Glutamatergic neuron (in vitro differentiated cells): ENCODE measurements at places on chromosomes 4 and X.

DNA sequence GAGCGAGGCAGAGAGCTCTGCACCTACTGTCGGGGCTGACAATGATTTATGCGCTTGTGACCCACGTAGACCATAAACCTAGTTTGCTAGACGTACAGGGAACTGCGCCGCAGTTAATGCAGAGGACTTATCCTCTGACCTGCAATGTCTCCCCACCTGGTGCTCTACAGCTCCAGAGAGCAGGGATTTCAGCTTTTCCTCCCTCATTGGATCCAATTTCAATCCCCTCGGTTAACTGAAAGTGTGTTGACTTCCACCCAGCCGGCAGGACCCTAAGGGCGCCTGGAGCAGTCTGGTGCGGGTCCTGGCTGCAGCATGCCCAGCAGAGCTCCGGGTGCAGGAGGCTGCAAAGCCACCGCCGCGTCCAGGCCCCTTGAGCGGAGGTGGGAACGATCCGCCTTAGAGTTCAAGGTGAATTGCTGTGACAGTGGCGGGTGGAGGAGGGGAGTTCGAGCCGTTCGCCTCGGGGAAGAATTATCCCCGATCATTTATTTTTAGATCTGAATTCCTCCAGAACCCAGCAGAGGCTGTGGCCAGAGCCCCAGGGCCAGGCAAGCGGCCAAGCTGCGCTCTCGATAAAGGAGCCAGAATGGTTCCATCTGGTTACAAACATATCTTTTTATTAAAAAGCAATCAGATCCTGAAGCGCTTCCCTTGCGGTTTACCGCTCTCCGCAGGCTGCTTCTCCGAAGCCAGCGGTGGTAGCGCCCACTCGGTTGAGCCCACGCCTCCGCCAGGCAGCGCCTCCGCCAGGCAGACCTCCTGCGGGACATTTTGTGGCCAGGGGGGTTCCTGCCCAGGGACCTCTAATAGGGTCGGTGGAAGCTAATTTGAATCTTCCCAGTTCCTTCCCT is 66.0 kb downstream of the FBXO8 start:
- peaks cover 19% of the 10 kb centered on the region for H3K4me1 ChIP-seq
- peak; percentile 42 for DNase-seq

DNA sequence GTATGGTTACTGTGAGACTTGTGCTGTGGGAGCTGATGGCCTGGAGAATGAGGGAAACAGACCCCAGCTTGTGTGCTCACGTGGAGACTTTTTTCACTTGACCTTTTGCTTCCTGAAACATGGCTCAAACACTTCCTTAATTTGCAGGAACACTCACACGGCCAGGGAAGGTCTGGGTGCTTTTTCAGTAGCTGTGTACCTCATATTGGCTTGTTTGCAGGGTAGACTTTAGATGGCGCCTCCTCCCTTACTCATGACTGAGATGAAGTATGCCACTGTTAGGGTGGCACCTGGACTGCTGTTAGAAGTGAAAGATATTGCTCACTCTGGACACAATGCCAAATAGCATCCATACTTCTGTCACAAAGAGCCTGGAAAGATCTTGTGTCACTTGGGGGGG is 75.7 kb upstream of the WDR1 start:
- no peaks in the 10 kb centered on the region for H3K36me3 ChIP-seq
- DNase-seq: no peak
- H3K27me3 ChIP-seq: no peaks in the 10 kb centered on the region
- no peak overlapping the region for H3K27ac ChIP-seq

GRCh38 chr4:99868126-99868596 is 26.1 kb downstream of the LAMTOR3 start:
- H3K4me3 ChIP-seq: no peak overlapping the region
- no peaks in the 10 kb centered on the region for H3K36me3 ChIP-seq
- no peak overlapping the region for H3K27ac ChIP-seq
- H3K4me1 ChIP-seq: no peaks in the 10 kb centered on the region
- H3K27me3 ChIP-seq: no peaks in the 10 kb centered on the region
- no peak for DNase-seq

DNA sequence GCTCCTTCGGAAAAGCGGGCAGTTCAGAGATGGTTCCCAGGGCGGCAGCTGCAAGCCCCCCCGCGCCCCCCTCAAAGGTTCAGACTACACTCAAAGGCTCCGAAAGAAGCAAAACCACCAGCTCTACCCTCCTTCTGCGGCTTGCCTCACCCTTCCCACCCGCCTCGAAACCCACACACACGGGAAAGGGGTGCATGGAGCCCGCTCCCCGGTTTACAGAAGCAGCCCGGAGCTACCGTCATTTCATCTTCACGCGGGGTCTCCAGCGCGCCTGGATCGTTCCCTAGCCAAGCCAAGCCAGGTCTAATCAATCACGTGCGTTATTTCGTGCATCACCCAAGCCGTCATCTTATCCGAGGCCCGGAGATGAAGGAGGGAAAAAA is 1.2 kb downstream of the NLGN4X start:
- peak; percentile 31 for DNase-seq
- peaks cover 14% of the 10 kb centered on the region for H3K4me1 ChIP-seq
- H3K4me3 ChIP-seq: peak overlapping the region; percentile 92
- peaks cover 10% of the 10 kb centered on the region for H3K27me3 ChIP-seq
- H3K27ac ChIP-seq: peak overlapping the region; percentile 84
